ENCODE measurements at places on chromosomes 3 and 15.
A peak's percentile ranks its signal among the peaks of the same experiment; 100 is the strongest.

GRCh38 chr3:49104427-49105291 is at the start of gene QARS1:
TSS of gene QARS1 (minus strand) at chr3:49104757. CDS start at chr3:49104733, 24 bp downstream.
- DNase-seq: peak; percentile 84

GRCh38 chr3:10277115-10277625 is 15.6 kb downstream of the GHRL start:
- DNase-seq: no peak

DNA sequence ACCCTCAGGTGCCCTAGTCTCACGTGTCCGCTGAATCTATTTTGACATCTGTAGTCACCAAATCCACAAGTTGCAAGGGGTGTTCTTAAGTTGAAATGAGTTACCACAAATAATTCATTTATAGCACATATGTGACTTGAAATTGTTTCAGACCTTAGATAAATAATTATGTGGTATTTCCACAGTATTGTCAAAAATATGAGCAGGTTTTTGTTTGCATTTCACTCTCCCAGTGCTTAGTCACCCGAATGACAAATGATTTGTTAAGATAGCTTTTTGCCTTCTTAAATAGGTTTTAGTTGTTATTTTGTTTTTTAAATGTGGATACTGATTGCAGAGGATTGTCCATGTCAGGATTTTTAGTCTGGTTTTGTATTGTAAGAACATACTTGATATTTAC is 2.6 kb downstream of the MFSD1 start:
- no peak for DNase-seq

GRCh38 chr15:84722628-84723027 is 6.7 kb upstream of the SEC11A start:
- no peak for DNase-seq

DNA sequence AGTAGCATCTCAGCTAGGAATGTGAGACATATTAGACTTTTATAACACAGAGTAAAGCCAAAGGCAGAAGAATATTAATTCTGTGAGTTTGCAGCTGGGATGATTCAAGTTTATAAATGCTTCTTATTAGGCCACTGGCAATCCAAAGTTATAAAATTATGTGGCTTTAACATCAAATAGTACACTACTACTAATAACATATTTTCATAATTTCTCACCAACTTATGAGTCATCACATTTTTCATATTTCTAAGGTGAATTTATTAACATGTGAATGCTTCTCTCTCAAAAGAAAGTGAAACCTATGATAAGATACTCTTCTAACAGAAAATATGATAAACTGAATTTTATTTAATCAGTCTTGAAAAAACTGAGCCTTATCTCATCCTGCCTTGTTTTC is 1348.2 kb upstream of the ALCAM start:
- DNase-seq: no peak

GRCh38 chr3:9721700-9722060 is 9.9 kb upstream of the BRPF1 start:
- no peak for DNase-seq

DNA sequence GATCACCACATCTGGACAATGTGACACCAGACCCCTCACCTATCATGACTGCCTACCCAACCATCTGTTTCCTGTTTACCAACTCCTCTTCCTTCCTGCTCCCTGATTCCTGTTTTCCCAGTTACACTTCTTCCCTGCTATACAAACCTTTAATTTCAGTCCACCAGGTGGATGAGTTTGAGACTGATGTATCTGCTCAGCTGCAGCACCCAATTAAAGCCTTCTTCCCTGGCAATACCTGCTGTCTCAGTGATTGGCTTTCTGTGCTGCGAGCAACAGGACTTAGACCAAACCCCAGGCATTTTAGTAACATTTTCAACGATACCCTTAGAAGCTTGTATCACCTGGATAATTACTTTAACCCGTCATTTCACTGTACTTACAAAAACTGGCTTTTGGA is 968.2 kb upstream of the NR2F2 start:
- no peak for DNase-seq

DNA sequence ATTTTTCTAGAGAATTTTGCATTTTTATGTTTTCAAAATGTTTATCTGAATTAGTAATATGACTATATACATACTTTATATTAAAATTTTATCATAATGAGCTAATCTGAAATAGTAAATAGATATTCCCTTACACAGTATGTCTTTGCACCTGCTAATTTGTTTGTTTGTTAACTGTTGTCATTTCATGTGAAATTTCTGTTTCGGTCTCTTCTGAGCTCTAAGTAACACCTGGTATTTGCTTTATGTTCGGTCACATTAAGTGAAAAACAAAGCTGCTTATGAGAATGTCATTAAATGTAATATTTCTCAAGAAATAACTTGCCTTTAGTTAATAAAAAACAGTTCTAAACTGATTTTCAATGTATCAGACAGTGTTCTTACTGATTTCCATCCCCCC is 61.1 kb downstream of the FNDC3B start:
- DNase-seq: no peak

GRCh38 chr3:169152319-169152718 is 511.2 kb downstream of the MECOM start:
- DNase-seq: no peak

GRCh38 chr3:6518709-6519345 is 342.1 kb upstream of the GRM7 start:
- no peak for DNase-seq

Measured in stimulated activated CD4-positive, alpha-beta T cell treated with anti-CD3 and anti-CD28 coated beads, Interleukin-4, amount 100 ng/mL, for 4 hours (primary cell).